ENCODE measurements at places on chromosomes 5 and 9.

DNA sequence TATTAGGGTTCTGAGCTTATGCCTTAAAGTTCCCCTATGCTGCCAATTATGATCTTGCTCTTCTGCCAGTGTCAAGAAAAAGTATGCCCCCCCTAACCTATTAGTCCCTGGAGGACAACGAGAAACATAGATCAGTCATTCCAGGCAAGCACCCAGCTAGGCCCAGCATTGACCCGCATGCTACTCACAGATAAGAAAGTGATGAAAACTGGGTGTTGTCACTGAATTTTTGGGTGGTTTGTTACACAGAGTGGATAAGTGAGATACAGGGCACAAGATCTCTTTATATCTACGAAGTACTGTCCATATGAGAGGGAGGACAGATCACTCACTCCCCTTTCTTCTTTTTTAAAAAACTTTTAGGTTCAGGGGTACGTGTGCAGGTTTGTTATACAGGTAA, 6.4 kb upstream of the TEX48 start:
- DNase-seq = no peak

- peak; percentile 98 for DNase-seq
Measured at GRCh38 chr5:36040651-36041536, 25.8 kb downstream of the UGT3A2 start.

DNA sequence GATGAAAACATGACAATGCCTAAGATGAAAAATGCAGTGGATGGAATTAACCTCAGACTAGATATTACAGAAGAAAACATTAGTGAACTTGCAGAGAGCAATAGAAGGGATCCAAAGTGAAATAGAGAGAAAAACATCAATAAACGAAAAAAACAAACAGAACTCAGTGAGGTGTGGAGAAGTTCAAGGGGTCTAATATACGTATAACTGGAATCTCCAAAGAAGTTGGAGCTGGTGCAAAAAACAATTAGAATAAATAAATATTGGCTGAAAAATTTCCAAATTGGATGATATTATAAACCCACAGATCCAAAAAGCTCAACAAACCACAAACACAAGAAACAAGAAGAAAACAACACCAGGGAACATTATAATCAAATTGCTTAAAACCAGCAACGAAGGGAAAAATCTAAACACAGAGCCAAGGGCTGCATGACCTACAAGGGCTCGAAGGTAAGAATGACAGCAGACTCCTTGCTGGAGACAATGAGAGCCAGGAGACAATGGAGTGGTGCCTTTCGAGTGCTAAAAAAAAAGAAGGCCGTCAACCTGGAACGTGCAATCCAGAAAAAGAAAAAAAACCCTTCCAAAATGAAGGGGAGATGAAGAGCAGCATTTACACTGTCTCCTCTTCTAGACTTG, 11.8 kb downstream of the FAM163B start:
- DNase-seq = peak; percentile 23

DNA sequence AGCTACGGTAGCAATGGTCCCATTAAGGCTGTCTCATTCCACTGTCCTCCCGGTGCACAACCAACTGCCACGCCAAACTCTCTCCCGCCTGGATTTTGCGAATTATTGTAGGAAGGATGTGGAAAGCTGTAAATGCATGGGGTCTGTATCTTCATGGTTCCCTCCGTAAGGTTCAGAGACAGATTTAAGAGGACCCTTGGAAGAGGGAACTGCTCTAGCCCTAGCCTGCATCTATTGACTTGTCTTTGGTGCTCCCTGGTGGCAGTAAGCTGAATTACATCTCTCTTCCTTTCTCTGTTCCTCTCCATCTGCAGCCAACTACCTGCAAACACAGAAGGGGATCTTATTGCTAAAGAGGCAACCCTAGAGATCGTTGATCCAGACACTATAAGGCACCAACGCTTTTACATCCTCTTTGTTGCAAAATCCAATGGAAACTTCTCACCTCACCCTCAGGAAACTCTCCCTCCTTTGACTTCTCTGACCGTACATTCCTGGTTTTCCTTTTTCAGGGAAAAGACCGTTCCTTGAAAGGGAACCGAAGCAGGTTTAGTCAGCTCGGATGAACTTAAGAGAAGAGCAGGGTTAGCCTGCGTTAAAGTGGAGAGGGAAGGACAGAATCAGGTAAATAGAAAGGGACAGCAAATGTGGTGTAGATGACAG, 11.9 kb downstream of the CAPSL start:
- peak; percentile 3 for DNase-seq

- DNase-seq = no peak
Measured at GRCh38 chr5:54573812-54574489, 56.4 kb downstream of the SNX18 start.

DNA sequence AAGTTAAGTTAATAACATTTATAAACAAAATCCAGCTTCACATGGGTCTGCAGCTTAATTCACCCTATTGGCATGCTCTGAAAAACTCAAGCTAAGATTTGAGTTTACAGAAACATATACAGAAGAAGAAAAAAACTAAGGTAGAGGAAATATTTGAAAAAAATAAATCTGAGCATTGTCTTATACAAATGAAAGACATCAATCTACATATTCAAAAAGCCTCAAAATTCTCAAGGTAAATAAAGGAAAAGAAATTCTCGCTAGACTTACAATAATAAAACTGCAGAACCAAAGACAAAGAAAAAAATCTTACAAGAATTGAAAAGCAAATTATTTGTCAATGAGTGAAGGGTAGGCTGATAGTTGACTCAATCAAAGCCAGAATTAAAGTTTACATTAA, 493.4 kb downstream of the CETN3 start:
- no peak for DNase-seq

DNA sequence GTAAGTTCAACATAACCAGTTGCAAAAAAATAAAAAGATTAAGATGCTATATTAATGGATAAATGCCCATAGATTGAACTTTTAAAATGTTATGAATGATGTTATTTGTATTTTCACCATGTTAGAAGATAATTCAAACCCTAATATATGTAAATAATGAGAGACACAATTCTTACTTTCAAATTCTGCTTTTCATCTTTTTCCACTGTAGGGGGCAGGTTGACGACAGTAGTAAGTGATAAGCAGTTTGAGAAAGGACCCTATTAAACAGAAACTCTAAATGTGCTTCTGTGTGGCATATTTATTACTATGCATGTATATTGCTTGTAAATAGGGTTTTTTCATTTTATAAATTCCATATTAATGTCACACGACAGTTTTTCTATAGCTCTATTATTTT, 591.1 kb downstream of the SEMA5A start:
- no peak for DNase-seq

- DNase-seq = no peak
Measured at GRCh38 chr5:10741661-10742060, 19.4 kb downstream of the DAP start.

DNA sequence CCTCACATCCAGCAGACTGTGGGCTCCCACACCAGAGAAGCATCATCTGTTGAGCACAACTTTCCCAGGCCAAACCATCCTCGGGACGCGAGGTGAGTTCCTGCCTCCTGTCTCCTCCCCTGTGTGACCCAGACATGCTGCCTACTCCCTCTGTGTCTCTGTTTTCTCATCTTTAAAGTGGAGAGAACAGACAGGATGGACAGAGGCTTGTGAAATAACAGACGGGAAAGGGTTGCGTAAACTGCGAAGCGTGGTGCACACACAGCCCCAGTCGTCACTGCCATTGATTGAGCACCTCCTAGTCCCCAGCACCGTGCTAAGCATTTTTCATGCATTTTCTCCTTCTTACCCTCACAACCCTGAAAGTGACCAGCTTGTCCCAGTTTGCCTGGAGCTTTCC, 52.1 kb upstream of the LMX1B start:
- DNase-seq = no peak

DNA sequence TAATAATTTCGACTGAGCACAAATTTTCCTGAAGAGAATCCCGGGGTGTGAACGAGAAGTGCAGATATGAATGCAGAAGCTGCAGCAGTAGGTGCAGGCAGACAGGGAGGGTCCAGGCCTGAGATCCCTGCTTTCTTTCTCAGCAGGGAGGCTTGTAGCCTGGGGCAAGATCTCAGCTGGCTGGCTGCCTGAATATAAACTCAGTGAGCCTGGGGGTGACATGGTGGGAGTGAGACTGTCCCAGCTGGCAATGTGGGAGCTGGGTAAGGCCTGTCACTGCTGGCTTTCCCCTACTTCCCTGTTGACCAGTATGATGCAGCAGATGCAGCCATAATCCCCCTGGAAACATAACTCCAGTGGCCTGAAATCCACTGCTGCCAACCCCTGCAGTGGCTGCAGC, 325.2 kb downstream of the CETN3 start:
- no peak for DNase-seq

GRCh38 chr9:126842977-126843799, 17.3 kb upstream of the ZBTB34 start:
- DNase-seq = no peak
